ENCODE measurements at places on chromosomes 12 and 14.
A peak's percentile ranks its signal among the peaks of the same experiment; 100 is the strongest.

DNA sequence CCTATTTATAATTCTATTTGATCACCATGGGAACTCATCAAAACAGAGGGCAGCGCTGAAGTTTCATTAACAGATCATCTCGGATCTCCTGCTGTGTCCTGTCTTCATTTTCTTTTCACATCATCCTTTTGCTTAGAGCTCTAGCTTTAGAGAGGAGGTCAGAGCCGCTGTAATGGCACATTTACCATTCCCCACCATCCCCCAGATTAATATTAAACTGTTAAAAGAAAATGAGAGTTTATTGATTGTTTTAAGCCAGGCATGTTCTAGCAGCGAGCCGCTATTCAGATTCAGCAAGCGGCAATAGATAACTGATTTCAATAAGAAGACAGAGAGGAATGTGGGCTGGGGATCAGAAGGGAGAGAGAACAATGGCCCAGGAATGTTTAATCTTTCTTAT, 308.8 kb downstream of the EGLN3 start:
- no peak for DNase-seq

DNA sequence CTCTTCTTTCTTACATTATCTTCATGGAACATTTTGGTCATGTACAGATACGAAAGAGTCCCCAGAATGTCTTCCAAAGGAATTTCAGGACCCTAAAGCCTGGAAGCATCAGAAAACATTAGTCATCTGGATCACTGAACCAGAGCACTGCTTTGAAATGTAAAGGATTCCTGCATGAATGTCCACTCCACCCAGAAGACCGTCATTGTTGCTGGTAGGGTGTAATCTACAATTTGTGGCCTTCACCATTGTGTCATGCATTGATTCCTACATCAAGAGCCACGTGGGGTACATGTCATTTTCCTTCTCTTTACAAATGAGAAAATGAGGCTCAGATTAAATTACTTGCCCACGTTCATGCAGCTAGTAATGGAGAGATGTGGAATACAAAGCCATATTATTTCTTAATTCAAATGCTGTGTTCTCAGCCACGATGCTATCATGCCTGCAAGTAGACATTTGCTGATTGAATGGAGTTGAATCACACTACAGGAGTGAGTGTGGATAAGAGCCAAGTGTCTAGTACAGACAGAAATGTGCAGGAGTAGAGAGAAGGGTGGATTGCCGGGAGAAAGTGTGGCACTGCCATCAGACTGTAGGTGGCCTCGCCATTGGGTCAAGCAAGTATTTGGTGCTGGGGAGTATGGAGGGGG, 231.2 kb downstream of the C12orf75 start:
- DNase-seq, result peak; percentile 35

DNA sequence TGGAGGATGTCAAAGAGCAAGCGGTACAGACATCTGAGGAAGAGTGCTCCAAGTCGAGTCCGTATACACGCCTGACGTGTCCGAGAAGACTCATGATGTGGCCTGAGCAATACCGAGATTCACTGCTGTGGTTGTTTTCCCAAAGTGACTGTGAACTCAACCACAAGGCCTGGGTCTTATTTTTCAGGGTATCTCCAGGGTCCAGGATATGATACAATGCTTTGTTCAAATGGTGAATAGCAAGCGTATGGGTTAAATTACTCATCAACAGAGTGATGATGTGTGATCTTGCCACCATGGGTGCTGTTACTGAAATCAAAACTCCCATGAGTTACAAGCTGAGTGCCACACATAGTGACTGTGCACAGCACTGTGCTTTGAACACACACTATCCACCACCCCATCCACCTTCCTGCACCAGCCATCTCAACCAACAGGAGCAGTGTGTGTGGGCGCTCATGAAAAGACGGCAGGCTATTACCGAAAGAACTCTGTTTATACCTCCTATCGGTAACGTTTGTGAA, 109.6 kb downstream of the BCAT1 start:
- no peak for DNase-seq

GRCh38 chr12:132194056-132194455, 49.8 kb downstream of the NOC4L start:
- no peak for DNase-seq

GRCh38 chr12:57093415-57094207, 4.7 kb downstream of the NAB2 start:
- peak; percentile 64 for DNase-seq

GRCh38 chr12:6768437-6768914, 2.3 kb downstream of the PTMS start:
- peak; percentile 41 for DNase-seq

- no peak for DNase-seq
Observed at GRCh38 chr14:29743531-29743930, 184.1 kb downstream of the PRKD1 start.

DNA sequence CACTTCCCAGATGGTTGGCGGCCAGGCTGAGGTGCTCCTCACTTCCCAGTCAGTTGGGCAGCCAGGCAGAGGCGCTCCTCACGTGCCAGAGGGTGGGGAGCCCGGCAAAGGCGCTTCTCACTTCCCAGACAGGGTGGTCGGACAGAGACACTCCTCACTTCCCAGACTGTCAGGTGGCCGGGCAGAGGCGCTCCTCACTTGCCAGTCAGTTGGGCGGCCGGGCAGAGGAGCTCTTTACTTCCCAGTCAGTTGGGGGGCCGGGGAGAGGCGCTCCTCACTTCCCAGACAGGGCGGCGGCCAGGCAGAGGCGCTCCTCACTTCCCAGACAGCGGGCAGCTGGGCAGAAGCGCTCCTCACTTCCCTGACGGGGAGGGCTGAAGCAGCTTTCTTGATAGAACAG, 143.0 kb upstream of the ARID2 start:
- DNase-seq, result no peak

- peak; percentile 58 for DNase-seq
Observed at GRCh38 chr14:56490379-56490778, 89.2 kb upstream of the TMEM260 start.

DNA sequence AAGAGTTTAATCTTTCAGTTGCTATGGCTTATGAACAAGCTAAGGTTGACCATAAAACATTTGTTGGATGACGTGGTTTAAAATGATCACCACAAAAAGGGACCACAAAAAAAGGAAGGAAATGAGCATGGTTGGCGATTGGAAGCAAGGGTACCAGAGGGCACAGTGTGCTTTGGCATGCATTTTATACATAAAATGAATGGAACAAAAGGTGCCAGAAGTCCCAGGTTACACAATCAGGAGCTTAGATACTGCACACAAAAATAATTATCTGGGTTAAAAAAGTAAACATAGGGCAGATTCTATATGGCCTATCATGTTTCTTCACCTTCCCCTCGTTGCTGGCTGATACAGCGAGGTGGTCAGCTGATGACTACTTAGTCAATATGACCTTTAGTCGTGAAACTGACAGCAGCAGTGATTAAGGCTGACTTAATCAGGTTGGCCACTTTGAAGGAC, 50.7 kb downstream of the ZC3H14 start:
- no peak for DNase-seq

GRCh38 chr14:93716002-93716745, 72.1 kb downstream of the PRIMA1 start:
- DNase-seq, result no peak

DNA sequence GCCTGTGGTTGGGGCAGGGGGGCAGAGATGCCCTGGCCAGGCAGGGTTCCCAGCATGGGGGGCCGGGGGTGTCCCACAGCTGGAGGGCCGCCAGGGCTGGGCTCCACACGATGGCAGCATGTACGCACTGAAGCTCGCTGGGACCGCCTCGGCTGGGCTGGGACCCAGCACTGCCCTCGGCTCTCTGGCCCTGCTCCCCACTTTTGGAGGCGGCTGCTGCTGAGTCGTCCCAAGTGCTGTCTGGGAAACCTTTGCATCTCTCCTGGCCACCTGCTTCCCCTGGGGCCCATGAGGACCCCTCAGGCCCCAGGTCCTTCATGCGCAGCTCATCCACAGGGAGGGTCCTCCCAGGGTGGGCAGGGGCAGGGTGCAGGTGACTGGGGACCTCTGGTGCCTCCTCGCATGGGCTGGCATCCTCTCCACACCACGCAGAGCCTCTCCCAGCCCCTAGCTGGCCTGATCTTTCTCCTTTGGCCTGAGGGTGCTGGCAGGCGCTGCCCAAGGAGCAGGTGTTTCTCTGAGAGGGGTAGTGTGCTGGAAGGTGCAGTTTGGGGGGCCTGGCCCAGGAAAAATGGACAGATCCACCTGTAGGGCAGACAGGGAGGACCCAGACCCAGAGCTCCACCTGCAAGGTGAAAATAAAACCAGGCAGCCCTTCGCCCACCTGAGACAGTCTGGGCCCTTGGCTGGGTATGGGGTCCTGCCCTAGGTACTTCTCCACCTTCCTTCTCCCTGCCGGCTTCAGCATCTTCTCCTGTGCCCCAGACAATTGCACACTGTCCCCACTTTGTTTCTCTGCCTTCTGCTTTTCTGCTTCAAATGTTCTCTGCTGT, 46.9 kb downstream of the DLK1 start:
- DNase-seq, result no peak

DNA sequence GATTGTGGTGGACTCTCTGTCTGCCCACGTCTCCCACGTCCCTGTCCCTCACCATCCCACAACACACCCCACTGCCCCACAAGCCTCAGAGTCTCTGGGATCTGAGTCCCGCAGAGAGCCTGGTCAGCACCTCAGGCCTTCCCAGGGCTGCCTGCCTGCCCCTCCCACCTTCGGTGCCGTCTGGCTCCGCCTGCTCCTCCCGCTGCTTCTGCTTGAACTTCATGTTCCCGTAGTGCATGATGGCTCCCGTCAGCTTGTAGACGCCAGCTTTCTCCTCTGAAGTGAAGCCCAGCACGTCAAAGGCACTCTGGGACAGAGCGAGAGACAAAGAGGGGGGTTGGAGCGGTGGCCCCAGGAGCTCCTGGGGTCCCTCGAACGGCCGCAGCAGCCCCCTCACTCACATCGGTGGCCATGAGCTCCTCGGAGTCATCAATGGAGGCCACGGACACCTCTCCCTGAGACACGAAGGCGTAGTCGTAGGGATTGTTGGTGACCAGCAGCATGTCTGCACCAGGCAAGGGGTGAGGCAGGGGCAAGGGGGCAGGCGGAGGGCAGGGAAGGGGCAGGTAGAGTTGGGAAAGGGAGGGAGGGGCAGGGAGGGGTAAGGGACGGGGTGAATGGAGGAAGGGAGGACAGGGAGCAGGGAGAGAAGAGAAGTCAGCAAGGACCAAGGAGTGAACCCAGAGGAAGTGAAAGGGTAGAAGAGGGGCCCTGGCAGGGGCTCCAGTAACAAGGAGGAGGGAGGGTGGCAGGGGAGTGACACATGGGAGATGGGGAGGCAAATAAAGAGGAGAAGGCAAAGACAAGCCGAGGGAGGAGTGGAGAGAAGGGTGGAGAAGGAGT, 5.6 kb downstream of the MYH6 start:
- DNase-seq, result no peak

- no peak for DNase-seq
Observed at GRCh38 chr12:124240493-124240892, 54.4 kb upstream of the RFLNA start.

DNA sequence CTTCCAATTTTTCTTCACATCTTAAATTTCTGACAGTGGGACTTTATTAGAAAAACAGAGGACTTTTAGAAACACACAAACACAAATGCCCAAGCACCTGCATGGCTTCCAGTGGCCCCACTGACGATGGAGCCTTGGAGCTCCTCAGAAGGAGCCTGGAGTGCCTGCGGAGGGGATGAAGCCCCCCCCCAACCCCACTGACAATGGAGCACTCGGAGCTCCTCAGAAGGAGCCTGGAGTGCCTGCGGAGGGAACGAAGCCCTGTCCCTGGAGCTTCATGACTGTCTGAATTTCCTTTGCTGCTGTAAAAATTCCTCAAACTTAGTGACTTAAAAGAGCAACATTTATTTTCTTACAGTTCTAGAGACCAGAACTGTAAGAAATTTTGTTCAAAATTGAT, 80.1 kb upstream of the VRK1 start:
- no peak for DNase-seq

- DNase-seq, result no peak
Observed at GRCh38 chr14:91402348-91402747, 15.3 kb downstream of the CCDC88C start.

- peak; percentile 87 for DNase-seq
Observed at GRCh38 chr14:102731101-102731870, 46.0 kb upstream of the TRAF3 start.

- no peak for DNase-seq
Observed at GRCh38 chr12:52041695-52042123, 9.5 kb upstream of the NR4A1 start.

GRCh38 chr14:81423504-81423903, 23.4 kb upstream of the STON2 start:
- DNase-seq, result no peak

DNA sequence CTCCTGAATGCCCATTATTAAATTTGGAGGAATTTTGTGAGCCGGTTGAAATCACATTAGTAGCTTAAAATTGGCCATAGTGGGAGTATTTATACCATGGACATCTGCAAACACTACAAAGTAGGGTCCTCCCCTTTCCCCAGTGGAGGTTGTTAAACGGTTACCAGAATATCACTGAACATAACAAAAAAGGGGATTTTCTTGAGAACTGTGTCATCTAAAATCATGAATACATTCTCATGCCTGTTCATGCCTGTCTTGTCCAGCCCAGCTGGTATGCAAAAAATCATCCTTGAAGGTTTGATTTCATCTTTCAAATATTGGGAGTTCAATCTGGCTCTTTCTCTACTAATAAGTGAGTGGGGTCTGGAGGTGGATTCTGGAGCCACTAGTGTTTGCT, 96.4 kb downstream of the OTOGL start:
- no peak for DNase-seq

DNA sequence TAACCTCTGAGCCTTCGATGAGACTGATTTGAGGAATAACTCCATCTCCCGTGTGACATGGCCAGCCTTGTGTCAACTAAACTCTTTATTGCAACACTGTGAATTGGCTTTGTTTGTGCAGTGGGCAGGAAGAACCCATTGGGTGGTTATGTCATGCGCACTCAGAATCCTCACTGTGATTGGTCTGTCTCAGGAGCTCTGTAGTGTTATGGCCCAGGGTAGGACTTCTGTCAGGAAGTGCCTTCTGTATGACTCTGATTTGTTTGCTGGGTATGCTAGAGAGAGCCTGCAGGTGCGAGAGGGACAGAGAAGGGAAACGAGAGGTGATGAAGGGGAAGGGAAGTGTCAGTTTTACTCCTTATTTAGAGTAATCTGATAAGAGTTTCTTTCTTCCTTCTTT, 71.5 kb upstream of the DCD start:
- no peak for DNase-seq

DNA sequence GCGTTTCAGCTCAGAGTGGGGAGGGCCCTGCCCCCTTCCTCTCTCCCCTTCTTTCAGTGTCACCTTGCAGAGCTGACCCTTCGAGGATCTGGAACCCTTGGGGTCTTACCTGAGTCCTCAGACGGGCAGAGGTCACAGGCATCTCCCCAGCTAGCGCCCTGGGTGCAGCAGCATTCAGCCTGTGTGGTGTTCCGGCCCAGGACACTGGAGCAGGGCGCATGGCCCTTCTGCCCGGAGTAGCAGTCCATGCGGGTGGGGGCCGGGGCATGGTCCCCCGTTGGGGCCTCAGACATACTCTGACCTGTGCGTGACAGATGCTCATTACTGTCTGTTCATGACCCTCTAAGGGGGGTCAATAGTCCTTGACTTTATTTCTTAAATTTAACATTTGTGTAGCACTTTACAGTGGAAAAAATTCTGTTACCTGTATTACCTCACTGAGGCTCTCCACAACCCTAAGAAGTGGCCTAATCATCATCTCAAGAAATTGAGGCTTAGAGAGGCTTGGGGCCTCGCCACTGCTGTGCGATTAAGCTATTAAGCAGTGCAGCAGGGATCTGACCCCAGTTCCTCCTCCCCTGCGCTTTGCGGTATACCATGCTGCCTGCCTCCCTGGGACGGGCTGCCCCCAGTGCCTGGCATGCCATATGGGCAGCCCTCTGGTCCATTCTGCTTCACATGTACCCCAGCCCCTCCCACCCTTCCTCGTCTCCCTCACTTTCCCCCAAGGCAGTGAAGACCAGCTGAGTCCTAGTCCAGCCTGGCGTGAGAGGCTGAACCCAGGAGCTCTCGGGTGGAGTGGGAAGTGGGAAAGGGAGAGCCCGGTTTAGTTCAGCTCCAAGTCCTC, 11.5 kb downstream of the ISCA2 start:
- DNase-seq, result no peak
